NCI-H1092 treated with DMSO at 0.1 percent for 48 hours (cell line): ENCODE measurements at places on chromosomes 4 and X.

DNA sequence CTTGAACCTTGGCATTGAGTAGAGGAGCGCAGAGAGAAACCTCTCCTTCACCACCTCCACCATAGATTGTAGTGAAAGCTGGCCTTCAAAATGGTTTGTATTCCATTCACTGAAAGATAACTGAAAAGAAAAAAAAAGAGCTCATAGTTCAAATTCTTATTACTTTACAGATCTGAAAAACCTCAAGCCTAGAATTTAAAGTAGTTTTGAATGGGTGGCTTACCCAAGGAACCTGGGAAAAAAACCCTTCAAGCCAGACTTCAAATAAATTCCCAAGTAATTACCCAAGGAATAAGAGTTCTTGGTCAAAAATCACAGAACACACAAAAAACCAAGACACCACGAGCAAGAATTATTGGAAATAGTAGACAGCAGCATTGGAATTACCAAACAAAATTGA is 83.6 kb upstream of the TMEM33 start:
- DNase-seq, result no peak

- no peak for DNase-seq
These were observed 37.4 kb upstream of the NLGN4X start for GRCh38 chrX:6266041-6266440.

DNA sequence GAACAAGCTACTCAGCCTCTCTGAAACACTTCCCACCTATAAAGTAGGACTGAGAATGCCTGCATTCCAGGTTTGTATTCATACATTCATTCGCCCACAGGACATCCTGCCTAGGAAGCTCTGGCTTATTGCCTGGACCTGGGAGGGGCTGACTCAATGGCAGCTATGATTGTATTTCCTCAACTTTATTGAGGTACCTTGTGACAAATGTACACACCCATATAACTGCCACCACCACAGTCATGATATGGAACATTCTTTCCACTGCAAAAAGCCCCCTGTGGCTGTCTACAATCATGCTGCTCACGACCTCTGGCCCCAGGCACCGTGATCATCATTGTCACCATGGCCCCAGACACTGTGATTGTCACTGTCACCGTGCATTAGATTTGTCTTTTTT is 68.3 kb downstream of the ABLIM2 start:
- DNase-seq, result no peak

GRCh38 chrX:24196509-24196908 is 47.0 kb downstream of the ZFX start:
- no peak for DNase-seq

- DNase-seq, result peak; percentile 6
These were observed 325.2 kb downstream of the CAMK2D start for GRCh38 chr4:113436360-113436759.

DNA sequence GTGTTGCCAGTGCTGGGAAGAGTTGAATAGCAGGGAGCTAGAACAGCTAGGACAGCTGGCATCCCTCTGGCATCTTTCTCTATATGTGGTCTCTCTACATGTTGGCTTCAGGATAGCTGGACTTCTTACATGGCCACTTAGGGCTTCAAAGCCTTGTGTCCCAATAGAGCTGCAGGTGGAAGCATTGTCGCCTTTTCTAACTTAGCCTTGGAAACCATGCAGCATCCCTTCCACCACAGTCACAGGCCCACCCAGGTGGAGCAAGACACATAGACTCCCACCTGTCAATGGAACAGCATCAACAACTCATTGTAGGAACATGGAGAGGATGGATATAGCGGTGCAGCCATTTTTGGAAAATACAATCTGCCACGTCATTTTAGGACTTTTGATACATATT is 149.0 kb downstream of the AASDH start:
- no peak for DNase-seq
